Ureter (tissue), 1 donor: ENCODE measurements at places on chromosomes 4 and X.

DNA sequence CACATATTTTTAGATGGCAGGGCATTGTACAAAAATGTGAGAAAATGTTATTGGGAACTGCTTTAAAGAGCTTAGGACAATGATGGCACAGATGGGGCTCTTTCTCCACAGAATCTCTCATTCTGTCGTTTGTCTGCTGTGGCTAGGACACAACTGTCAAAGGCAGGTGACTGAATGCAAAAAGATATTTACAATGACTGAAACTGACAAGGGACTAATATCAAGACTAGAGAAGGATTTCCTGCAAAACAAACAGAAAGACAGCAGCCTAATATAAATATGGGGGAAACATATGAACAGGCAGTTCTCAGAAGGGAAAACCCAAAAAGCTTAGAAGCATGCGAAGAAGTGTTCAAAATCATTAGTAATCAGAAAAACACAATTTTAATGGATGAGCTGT lies 177.5 kb upstream of the AFF2 start:
- no peak for DNase-seq

DNA sequence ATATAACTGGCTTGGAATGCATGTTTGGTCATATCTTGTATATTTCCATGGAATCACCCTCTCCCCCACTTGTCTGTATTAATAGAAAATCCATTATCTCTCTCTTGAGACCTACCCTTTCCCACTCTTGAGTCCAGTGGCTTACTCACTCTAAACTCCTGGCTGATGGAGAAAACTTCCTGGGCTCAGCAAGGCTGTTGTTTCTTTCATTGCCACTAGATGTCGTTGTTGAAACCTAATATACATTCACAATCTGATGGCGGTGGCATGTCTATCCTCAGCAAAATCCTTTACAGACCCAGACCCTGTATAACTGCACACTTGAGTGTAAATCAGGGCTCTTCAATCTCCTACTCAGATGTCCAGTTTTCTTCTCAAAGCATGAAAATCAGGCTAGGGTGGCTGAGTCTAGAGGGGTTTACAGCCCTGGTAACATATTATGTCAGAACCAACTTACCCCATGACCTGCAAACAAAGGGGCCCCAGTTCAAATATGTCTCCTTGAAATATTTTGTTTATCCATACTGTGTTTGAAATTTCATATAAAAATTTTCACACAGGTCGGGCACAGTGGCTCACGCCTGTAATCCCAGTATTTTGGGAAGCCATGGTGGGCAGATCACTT lies 70.0 kb upstream of the FAM241A start:
- DNase-seq, result no peak

GRCh38 chrX:6640727-6641126 lies 105.8 kb upstream of the VCX3A start:
- DNase-seq, result no peak

- DNase-seq, result no peak
Observed at GRCh38 chr4:119025420-119025819, 110.2 kb upstream of the MYOZ2 start.

GRCh38 chr4:51931461-51931860 lies 88.5 kb downstream of the DCUN1D4 start:
- no peak for DNase-seq

- DNase-seq, result peak; percentile 72
Observed at GRCh38 chr4:86452924-86453531, 93.2 kb upstream of the MAPK10 start.

DNA sequence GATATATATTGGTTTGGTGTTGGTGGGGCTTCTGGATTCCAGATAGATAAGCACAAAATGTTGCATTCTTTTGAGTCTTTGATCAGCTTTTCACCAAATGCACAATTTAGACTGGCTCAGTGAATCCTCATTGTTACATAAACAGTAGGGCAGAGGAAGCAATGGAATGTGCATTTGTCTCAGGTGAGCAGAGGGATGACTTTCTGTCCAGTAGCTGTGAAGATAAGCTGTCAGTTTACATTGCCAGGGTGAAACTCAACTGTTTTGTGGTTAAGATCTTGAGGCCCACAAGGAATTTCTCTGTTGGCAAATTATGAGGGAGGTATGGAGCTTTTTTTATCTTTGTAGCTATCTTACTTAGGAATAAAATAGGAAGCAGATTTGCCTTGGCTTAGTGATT lies 168.0 kb downstream of the GALNTL6 start:
- no peak for DNase-seq

DNA sequence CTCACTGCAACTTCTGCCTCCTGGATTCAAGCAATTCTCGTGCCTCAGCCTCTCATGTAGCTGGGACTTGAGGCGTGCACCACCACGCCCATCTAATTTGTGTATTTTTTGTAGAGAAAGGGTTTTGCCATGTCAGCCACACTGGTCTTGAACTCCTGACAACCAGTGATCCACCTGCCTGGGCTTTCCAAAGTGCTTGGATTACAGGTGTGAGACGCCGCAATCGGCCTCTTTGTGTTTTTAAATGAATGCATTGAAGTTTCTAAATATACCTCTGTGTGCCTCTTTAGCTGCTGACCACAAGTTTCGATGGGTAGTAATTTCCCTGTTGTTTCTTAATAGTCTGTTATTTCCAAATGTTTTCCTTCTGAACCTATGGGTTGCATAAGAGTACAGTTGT lies 765.3 kb upstream of the GRIA3 start:
- no peak for DNase-seq

- no peak for DNase-seq
Observed at GRCh38 chr4:24656906-24657305, 72.6 kb upstream of the DHX15 start.
